ENCODE measurements at places on chromosomes 12 and 14.

- no peak for DNase-seq
Measured at GRCh38 chr14:32818581-32818980, 120.1 kb upstream of the NPAS3 start.

- no peak for DNase-seq
Measured at GRCh38 chr12:116050275-116050674, 227.2 kb downstream of the MED13L start.

DNA sequence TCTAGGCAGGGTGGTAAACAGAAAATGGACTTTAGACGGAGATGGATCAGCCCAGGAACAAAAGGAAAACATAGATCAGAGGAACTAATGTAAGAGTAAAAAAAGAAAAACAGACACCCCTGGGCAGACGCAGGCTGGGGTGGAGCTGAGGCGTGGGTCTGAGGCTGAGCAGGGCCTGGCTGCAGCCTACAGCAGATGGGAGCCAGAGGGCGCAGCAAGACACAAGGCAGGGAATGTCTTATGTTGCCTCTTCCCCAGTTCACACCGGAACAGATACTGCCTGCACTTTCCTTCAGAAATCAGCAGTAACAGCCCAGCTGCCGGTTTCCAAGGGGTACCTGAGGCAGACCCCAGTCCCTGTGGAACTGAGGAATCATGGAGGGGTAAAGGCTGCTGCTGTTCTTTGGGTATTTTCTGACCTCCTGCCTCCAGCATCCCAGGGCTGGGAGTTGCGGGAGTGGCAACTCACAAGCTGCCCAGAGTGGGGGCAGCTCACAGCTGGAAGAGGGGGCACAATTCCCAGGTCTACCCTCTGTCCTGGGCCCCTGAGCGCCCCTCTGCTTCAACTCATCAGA is 9.8 kb downstream of the ZNF605 start:
- no peak for DNase-seq

GRCh38 chr14:22653012-22653621 is 9.0 kb upstream of the OR6J1 start:
- DNase-seq = peak; percentile 86
